ENCODE measurements at places on chromosomes 2 and 18.

DNA sequence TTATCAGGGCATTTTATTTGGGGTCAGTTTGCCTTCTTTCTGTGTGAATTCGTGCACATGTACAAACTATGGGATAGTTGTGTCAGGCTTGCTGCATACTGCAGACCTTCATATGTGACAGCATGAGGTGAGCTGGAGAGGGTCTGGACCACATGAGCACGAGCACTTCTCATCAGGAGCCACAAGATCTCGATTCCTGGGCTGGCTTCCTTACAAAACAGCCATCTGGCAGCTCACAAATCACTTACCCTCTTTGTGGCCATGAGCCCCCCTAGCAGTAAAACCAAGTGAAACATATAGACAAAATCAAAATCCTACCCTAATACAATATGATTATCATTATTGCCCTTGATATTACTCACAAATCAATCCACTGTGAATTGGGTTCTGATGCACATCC lies 121.2 kb downstream of the MTCL1 start:
- no peak for DNase-seq

DNA sequence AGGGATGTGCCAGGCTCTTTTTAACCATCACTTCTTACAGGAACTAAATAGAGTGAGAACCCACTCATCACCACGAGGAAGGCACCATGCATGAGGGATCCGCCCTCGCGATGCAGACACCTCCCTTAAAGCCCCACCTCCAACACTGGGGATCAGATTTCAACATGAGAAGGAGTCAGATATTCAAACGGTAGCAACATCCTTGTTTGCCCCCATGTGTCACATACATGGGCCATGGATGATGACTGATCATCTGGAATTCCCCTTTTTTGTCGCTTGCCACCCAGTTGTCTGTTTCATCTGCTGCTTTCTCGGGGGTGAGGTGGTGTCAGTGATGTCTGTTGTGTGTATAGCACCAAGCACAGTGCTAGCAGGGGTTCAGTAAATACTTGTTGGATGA lies 57.9 kb downstream of the NCK2 start:
- DNase-seq = no peak

GRCh38 chr2:238509151-238509835 lies 82.6 kb downstream of the ASB1 start:
- no peak for DNase-seq

DNA sequence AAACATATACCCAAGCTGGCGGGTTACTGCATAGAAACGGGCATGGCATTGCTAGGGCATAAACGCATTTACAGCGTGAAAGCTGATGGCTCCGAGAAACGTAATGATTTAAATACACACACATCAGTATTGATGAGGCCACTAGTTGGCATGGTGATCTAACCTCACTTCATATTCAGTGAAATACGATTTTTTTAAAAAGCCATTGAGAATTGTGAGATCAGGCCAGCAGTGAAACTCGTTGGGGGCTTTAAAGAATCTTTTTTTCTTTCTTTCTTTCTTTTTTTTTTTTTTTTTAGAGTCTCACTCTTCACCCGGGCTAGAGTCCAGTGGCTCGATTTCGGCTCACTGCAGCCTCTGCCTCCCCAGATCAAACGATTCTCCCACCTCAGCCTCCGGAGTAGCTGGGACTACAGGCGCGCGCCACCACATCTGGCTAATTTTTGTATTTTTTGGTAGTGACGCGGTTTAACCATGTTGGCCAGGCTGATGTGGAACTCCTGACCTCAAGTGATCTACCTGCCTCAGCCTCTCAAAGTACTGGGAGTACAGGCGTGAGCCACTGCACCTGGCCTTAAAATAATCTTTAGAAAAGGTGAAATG lies 2.4 kb upstream of the SMAD7 start:
- no peak for DNase-seq

DNA sequence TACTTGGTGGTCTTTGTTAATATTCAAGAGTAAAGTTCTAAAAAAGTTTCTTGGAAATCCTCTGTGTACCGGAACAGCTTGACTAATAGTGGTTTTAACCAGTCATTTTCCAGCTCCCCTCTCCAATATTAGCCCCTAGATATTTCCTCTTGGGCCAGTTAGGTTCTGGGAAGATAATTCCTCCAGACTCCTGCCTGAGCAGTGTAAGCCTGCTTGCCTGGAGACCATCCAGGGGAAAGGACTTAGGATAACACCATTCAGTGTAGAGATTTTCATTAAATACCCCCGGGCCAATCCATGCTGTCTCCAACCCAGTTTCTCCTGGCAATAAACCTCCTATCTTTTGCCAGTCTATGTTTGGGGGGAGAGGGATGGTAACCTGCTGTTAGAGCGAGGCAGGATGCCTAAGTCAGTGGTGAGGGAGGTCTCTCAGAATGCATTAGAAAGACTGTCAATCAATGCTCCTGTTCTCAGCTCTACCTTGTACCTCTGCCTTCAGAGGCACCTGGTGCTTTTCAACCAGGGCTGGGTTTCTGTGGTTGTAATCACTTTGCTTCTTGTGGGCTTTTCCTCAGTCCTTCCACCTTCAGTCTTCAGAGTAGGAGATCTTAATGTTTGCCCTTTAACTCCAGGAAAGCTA lies 186.4 kb downstream of the RNF152 start:
- DNase-seq = no peak

GRCh38 chr2:51158251-51158650 lies 126.3 kb upstream of the NRXN1 start:
- no peak for DNase-seq

- no peak for DNase-seq
Observed at GRCh38 chr2:216410550-216410949, 1.7 kb upstream of the SMARCAL1 start.

DNA sequence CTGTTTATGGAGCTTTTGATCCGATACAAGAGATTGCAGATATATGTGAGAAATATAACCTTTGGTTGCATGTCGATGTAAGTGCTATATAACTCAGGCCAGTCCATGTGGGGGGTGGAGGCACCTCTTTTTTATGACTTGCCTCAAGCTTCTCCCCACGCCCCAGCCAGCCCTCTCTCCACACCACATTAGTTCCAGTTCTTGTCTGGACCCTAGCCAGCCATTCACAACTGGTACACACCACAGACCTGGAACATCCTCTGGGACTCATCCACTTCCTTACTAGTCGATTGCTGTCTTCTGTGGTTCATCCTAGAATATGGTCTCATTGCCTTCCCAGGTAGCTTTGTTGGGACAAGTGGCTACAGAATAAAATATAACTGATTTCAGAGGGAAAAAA lies 31.0 kb downstream of the GAD1 start:
- no peak for DNase-seq

DNA sequence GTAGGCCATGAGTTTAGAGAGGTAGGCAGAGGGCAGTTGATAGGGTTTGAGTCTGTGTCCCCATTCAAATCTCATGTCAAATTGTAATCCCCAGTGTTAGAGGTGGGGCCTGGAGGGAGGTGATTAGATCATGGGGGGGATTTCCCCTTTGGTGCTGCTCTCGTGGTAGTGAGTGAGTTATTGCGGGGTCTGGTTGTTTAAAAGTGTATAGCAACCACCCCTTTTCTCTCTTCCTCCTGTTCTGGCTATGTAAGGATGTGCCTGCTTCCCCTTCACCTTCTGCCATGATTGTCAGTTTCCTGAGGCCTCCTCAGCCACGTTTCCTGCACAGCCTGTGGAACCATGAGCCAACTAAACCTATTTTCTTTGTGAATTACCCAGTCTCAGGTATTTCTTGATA lies 25.5 kb downstream of the MARCHF4 start:
- DNase-seq = no peak

Measured in stimulated activated CD8-positive, alpha-beta memory T cell treated with anti-CD3 and anti-CD28 coated beads, Interleukin-15, amount 100 ng/mL, for 24 hours (primary cell).